ENCODE measurements at places on chromosomes 4 and X.

GRCh38 chr4:145219090-145219489, 38.7 kb upstream of the OTUD4 start:
- no peak for DNase-seq

DNA sequence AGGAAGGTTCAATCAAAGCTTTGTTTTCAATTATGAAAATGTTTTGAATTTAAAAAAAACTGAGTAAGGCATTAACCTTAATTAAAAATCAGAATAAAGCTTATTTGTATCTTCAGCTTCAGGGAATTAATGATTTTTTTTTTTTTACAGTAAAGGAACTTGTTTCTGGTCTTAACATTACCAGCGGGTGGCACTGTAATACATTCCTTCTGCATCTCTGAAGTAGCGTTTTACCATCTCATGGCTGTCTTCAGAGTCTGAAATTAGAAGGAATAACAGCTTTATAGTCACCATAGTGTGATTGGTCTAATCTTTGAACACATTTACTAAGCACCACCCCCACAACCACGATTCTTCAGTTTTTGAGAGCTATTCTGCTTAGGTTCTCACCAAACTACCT, 102.6 kb downstream of the IL1RAPL2 start:
- peak; percentile 37 for DNase-seq

GRCh38 chr4:113146876-113147358, 97.5 kb downstream of the ANK2 start:
- peak; percentile 28 for DNase-seq

DNA sequence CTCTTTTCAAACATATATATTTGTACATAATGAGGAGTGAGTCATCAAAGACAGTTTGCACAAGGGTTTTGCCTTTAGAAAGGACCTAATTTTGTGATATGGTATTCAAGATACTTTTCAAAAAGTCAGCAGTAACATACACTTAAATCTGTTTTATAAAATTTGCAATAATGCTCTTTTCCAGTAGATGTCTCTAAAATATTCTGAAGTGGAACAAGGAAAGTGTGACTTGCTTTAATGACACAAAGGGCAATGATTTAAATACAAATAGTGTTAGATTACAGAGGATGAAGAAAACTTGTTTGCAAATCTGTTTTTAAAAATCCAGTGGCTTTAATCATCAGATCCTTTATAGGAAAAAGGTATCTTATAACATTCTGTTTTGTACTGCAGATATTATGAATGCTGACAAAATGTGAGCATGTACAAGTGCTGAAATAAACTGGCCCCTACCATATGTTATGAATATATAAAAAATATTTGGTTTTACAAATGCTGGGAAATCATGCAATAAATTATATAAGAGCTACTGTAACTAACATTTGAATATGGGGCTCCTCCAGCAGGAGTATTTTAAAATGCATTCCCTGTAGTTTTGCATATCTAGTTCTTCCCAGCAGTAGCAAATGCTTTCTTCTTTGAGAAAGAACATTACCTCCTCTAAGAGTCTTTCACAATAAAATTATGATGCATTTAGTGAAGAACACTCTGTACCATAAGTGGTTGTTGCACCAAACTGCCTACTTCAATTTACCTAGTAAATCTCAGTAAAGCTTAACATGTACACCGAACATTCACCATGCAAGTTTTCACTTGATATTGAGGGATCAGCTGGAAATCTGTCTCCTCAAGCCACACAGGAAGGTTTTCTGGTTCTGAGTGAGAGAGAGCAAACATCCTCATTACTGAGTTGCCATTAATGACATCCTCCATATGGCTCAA, 20.2 kb downstream of the MMRN1 start:
- no peak for DNase-seq

- DNase-seq = peak; percentile 89
Measured at GRCh38 chr4:83358410-83358809, 23.8 kb upstream of the HPSE start.

All from choroid plexus epithelial cell (primary cell).